GM13976 (cell line): ENCODE measurements at places on chromosomes 7 and 10.

DNA sequence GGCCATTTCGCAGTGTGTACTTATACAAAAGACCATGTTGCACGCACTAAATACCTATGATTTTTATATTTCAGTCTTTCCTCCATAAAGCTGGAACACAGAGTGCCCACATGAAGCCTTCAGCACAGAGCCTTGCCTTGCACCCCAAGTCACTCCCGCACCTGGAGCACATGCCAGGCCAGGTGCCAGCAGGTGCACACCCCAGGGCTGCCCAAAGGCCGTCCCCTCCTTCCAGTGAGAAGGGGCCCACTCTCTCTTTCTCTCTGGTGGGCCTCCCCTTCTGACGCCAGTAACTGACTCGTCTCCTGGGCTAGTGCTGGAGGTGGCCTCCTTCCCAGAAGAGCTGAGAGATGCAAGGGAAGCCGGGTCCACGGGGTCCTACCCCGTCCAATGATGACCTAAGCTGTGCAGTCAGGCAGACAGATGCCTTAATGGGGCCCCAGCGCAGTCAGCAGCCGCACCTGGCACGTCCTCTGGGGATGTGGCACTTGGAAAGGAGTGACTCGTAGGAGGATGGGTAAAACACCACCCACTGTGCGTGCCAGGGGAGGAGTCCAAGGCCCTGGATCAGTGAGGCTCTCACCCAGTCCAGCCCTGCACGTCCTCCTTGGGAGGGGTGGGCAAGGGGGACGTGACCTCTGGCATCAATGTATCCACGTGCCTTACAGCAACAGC is 17.7 kb upstream of the SHH start:
- no peak for DNase-seq

DNA sequence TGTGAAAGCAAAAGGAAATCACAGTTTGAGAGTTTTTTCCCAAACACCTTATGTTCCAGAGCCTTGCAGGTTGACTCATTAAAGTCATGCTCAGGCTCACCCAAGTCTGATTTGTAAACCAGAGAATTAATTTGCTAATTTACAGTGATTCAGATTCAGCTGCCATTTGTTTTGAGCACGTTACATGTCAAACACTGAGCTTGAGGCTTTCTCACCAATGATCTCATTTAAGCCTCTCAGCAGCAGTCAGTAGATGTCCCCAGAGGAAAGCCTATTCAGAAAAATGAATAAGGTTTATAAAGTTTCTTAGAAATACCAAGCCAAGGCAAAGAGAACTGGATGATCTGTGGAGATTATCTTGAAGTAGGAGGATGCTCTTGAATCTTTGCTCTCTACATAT is 420.4 kb downstream of the HTR7 start:
- no peak for DNase-seq

GRCh38 chr7:54338319-54338718 is 203.9 kb upstream of the VSTM2A start:
- DNase-seq, result no peak

GRCh38 chr7:18570890-18571478 is 75.4 kb downstream of the HDAC9 start:
- DNase-seq, result no peak

GRCh38 chr10:119536508-119537025 is 6.0 kb downstream of the RGS10 start:
- DNase-seq, result no peak

DNA sequence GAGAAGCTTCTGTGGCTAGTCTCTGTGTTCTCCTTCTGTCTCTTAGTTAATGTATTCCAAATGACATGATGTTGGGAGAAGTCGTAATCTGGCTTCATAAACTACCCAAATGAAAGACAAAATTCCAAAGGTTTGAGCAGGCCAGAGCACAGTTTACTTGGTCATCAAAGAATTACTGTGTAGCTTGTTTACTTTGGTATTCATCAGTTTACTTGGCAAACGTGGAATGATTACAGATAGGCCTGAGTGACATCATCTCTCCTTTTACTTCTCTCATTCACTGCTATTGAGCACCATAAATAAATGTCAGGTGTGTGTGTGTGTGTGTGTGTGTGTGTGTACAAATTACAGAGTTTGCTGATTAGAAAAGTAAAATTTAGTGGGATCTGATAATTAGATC is 327.3 kb downstream of the PHTF2 start:
- DNase-seq, result no peak

DNA sequence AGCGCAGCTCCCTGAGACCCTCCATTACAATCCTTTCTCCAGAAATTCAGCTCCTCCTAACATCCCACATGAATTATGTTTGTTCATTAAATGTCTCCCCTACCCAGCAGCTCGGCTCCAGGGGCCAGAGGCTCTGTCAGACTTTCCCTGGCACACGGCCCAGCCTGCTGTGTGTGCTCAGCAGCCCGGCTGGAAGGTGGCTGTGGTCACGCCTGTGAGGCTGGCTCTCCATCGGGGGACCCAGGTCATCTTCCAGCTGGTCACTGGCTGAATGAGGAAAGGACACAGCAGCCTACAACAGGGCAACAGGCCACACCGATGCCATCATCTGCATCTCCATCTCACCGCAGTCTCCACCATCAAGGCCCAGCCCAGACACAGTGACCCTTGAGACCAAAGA is 219.8 kb downstream of the MAD1L1 start:
- DNase-seq, result no peak

DNA sequence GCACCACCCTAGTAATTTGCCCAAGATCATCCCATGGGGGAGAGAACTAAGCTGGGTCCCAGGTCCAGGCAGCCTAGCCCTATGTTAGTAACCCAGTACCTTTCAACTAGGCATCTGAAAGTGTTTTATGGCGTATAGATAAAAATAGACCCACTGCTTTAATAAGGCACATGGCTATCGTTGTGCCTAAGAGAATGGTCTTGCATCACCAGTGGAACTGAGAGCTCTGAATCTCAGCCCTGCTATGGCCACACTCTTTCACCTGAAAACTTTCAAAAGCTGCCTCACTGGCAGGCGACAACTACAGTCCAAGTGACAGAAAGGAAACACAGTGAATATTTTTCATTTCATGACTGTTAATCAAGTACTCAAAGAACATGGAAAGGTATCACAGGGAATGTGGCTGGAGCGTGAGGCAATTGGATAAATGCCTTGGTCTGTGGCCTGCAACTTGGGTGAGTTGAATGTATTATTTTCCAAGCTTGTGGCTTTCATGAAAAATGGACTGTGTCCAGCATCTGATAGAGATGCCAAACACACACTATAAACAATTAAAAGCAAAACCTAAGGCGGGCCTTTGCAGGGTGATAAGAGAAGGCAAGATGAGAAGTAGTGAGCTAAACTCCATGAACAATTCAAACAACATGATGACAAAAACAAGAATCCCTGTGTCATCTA is 18.0 kb upstream of the SFMBT2 start:
- DNase-seq, result no peak

GRCh38 chr10:72124989-72125388 is 36.6 kb upstream of the SPOCK2 start:
- no peak for DNase-seq

DNA sequence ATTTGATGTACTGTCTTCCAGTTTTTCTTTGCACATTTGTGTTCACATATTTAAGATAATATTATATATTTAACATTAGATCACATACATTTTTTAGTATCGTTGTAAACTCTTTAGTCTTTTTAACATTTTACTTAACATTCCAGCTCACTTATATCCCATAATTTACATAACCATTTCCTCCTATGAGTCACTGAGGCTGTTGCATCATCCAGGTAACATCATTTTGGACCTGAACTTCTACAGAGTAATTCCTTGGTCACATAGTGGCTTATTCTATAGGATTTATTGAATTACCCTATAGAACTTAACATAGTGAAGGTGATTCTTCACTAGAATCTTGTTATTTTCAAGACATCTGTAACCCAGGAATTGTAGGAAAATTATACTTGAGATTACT is 194.4 kb downstream of the POU6F2 start:
- no peak for DNase-seq
